NCI-H146 (cell line): ENCODE measurements at places on chromosomes 5 and 9.
A peak's percentile ranks its signal among the peaks of the same experiment; 100 is the strongest.

GRCh38 chr5:154858972-154859871 lies 795 bp downstream of the CNOT8 start:
- peak; percentile 0 for DNase-seq

- DNase-seq, result no peak
These were observed 127.1 kb downstream of the MYO10 start for GRCh38 chr5:16809010-16809394.

DNA sequence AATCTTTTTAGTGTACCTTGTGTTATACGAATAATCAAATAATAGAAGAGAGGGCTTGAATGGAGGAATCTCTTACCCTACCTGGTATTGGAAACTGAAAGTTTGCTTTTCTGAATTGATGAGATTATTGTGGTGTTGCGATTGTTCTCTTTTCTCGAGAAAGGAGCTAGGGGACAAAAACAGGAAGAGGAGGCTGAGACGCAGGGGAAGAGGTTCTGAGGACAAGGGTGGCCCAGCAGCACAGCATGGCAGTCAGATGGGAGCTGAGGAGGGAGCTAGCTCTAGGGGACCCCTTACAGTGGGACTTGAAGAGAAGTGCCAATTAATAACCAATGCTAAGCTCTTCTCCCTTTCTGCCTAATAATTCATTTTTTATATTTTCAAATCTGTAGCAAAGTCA lies 183.3 kb upstream of the DMAC1 start:
- no peak for DNase-seq

DNA sequence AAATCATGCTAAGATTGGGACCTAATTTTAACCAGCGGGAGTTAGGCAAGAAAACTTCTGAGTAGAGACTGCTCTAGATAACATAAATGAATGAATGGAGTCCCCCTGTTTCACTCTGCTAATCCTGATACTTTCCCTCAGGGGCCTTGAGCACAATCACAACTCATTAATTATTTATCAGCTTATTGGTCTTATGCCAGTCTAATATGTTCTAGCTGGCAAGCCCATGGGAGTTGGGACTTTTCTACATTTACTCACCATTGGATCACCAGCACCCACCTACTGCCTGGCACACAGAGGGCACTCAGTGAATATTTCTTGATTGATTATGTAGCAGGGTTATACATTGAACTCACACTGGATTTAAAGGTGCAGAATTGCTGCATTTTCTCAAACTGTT lies 13.5 kb upstream of the TMED7 start:
- DNase-seq, result no peak

DNA sequence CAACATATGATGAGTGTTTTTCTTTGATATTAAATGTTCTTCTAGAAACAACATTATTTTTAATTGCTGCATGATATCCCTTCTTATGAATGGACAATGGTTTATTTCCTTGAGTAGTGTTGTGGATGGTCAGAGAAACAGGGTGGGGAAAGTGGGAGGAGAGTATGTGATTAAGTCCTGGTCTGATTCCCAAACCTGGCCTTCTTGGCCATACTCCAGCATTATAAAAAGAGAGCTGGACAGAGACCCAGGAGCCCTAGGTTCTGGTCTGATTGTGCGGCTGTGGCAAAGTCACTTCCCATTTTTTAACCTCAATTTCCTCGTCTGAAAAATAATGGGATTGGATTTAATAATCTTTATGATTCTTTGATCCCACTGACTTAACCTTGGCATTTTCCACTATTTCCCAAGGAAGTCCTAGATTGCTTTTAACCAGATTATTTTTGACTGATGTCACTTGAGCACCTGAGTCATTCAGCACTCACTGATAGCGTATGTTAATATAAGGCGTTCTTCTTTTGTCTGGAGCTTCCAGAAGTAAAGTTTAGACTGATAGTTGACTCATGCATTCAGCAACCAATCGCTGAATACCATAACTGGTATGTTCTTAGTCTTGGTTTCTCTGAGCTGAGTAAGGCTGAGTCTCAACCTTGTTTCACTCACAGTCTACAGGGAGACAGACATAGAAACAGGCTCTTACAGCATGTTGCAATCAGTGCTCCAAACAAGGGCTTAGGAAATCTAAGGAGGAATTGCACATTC lies 26.2 kb downstream of the OSMR start:
- no peak for DNase-seq

DNA sequence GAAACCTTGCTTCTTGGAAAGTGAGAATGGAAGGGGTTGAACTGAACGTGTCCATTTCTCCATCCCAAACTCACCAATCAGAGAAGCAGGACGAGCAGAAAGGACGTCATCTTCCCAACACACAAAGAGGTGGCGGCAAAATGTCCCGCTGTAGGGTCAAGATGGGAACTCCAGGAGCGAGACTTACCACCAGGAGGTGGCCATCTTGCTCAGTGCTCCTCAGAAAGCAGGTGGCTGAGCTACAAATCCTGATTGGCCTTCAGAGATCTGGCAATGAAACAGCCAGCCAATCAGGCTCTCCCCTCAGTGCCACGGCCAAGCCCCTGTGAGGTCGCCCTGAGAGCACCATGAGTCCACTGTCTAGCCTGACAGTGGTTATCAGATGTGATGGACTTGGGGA lies 259.0 kb downstream of the NDUFS4 start:
- DNase-seq, result no peak

- no peak for DNase-seq
These were observed 52.3 kb upstream of the CTSL start for GRCh38 chr9:87673446-87674120.
